T-helper 17 cell (primary cell): ENCODE measurements at places on chromosomes 5 and 9.

DNA sequence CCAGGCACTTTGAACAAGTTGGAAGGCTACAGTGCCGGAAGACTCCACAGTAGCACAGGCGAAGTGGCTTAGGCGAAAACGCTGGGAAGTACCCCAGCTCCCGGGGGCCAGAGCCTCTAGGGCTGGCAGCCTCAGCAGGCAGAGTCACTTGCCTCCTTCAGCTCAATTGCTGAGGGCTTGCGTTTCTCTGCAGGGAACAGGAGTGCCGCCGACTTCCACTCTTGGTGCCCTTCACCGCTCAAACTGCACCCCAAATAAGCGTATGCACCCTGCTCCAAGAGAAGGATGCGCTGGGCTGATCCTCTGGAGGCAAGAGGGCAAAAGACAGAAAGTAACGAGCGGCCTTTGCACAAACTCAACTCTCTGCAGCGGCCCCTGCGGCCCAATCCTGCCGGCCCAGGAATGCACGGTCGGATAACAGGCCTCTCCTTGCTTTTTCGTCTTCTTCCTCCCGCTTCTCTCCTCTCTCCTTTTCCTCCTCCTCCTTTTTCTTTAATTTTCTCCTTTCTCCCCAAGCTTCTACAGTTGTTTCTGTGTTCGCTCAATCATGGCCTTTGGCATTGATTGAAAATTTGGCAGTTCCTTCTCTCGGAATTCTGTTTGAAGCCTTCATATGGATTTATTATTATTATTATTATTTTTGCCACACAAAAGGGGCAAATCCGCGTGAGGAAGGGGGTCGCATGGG is 1.1 kb upstream of the S1PR3 start:
- no peak for DNase-seq

DNA sequence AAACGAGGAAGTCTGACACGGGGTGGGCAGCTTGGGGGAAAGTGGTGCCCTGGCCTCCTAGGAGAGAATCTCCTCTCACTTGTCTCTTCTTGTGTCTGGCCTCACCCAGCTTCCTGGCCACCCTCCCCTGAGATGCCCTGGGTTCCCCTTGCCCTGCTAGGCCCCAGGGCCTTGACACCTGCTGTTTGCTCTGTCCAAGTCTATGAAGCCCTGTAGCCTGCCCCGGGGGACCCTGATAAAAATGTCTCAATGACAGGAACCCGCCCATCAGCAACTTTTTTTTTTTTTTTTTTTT is 35.0 kb upstream of the SUSD3 start:
- DNase-seq = no peak

GRCh38 chr9:73810585-73811215 is 659.0 kb downstream of the ANXA1 start:
- DNase-seq = no peak

DNA sequence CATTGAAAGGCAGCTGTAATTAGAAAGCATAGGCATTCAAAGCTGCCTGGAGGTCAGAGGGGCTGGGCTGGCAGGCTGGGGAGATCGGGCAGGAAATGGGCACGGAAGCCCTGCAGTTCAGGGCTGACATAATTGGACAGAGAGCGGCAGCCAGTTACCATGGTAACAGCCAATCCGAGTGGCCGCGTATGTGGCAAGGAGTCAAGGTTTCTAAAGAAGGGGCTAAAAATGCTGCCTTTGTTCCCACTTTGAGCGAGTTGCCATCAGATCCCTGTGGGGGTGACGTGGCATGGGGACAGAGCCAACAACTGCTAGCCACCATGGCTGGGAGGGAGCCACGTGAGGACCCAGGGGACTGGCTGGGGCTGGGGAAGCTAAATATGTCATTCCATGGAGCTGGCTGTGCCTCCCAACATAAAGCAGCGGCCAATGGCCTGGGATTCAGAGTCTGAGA is 44.7 kb upstream of the NDFIP1 start:
- DNase-seq = no peak

DNA sequence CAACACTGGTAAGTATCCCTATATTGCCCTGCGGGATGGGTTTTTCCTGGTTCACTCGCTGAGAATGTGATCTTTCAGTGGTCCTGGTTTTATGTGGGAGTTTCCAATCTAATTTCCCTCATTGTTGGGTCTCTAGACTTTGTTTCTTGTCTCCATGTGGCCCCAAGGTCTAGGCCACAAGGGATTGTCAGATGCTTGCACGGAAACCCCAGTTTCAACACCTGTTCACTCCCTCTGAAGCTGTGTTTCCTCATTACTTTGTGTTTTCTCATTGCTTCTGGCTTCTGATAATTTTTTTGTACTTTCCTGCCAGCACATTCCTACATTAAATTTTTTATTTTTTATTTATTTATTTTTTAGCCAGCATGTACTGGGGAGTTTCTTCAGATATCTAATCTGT is 191.5 kb downstream of the TTLL11 start:
- DNase-seq = no peak

GRCh38 chr5:76709762-76710161 is 6.2 kb upstream of the F2R start:
- no peak for DNase-seq

DNA sequence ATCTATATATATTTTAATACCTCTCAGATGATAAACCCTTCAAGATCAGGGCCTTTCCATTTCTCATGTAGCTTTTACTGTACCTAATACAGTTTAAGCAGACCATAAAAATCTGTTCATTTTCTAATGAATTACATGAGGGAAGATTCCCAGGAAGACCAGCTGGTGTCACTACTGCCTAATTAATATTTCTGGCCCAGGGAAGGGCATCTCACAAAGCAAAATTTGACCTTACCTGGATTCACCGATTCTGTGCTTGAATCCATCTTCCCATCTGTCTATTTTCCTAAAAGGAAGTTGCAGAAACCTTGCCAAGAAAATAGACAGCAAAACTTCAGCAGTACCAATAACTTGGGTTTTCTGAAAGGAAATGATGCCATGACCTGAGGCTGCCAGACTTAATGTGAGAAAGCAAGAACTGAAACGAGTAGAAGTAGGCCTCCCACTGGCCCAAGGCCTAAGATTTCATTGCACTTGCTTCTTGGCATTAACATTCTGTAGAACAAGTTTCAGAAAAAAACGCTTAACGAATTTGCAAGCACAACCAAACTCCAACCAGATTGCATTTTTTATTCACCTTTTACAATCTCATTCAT is 83.0 kb upstream of the GLIS3 start:
- no peak for DNase-seq

DNA sequence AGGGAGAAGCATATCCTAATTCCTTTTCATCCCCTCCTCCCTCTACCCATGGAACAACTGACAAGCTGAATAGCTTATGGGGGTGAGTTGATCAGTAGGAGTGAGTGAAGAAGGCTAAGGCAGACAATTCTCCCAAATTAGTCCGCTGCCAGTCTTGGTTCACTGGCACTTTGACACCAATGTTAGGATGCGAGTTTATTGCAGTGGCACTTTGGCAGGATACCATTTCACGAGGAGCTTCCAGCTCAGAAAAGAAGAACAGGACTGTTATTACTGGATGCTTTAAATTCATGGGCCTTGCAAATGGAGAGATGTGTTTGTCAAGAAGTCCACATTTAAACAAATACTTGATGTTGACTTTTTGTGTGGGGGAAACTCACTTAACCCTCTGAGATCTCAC is 427.6 kb downstream of the NR2F1-AS1 start:
- no peak for DNase-seq

DNA sequence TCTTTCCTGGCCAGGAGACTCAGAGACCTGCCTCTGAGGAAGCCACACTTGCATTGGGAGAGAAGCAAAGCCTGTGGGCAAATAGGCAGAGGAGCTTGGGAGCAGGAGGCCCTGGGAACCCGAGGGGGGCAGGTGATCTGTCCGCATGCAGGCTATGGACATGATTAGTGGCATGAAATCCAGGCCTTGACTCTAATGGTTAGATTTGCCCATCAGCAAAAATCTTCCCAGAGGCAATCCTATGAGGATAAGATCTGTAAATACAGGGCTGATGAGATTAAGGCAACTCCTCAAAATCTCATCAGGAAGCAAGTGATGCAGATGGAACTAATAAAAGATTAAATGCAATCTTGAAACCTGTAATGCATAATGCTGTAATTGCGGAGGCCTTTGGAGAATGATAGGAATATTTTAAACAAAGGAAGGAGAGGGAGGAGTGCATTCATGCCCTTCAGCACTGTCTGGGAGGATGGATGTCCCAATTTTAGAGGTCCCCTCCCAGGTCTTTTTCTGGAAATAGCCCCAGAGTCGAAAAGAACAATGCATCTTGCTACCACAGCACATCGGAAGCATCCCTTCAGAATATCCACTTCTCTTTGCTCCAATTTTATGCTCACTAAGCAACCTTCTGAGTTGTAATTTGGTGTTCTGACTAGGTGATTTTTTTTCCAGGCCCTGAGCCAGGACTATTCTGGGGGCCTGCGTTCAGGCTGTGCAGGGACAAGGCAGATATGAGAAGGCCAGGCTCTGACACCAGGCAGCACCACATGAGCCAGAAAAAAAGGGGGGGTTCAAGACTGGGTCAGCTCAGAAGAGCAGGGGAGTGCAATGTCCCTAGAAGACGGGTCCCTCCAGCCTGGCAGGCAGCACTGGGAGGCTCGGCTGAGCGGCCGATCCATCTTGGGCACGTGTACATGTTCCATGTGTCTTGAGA is 66.5 kb downstream of the MED10 start:
- DNase-seq = no peak

DNA sequence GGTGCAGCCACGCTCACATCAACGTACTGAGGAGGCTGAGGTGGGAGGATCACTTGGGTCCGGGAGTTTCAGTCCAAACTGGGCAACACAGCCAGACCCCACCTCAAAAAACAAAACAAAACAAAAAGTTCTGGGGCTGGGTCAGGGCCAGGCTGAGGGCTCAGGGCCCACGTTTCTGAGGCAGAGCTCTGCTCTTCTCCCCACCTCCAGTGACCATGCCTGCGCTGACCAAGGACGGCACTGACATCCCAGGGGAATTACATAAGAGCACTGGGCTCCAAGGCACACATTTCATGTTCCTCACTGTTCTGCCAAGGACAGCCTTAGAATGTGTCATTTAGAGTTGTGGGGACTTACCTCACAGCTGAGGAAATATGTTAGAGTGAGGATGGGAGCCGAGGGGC is 40.4 kb upstream of the TESK1 start:
- no peak for DNase-seq

DNA sequence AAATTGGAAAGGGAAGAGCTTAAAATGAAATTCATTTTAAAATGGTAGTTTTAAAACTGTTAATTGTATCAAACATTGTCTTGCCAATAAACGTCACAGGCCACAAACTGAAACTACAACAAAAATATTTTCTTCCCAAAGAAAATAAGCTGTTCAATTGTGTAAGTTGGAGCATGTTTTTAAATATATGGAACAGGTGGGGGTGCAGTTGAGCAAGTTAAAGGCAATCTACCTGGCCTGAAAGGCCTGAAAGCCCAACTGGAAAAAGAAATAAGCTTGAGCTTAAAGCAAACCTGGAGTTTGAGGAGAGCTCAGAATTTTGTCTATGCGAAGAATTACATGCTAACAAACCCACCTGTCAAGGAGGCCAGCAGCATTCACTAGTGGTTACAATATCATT is 439.5 kb downstream of the ACTL7B start:
- no peak for DNase-seq
